Gastrocnemius medialis (tissue), 4 donors: ENCODE measurements at places on chromosomes 13 and 19. TPM values are rescaled to one million over a fixed set of nuclear protein-coding genes. Genes with fewer than 3 reads are reported as not detected.
A peak's percentile ranks its signal among the peaks of the same experiment; 100 is the strongest.

GRCh38 chr19:41935760-41936415, 7.6 kb upstream of the ERFL start:
- H3K4me1 ChIP-seq = no peaks in the 10 kb centered on the region
- H3K27me3 ChIP-seq = peaks cover 70% of the 10 kb centered on the region
- no peak for DNase-seq
- H3K36me3 ChIP-seq = no peaks in the 10 kb centered on the region
- H3K27ac ChIP-seq = no peak overlapping the region

- no peaks in the 10 kb centered on the region for H3K27me3 ChIP-seq
- DNase-seq = no peak
- H3K36me3 ChIP-seq = peaks cover 22% of the 10 kb centered on the region
- no peaks in the 10 kb centered on the region for H3K4me1 ChIP-seq
These were observed 12.3 kb downstream of the KDELR1 start for GRCh38 chr19:48379058-48379457.

- H3K27me3 ChIP-seq = no peaks in the 10 kb centered on the region
- H3K36me3 ChIP-seq = no peaks in the 10 kb centered on the region
- DNase-seq = no peak
- no peak overlapping the region for H3K4me3 ChIP-seq
- no peaks in the 10 kb centered on the region for H3K4me1 ChIP-seq
These were observed 19.2 kb downstream of the LPAR6 start for GRCh38 chr13:48393698-48394085.

ADGRE1 gene
- total RNA-seq = not detected

DNA sequence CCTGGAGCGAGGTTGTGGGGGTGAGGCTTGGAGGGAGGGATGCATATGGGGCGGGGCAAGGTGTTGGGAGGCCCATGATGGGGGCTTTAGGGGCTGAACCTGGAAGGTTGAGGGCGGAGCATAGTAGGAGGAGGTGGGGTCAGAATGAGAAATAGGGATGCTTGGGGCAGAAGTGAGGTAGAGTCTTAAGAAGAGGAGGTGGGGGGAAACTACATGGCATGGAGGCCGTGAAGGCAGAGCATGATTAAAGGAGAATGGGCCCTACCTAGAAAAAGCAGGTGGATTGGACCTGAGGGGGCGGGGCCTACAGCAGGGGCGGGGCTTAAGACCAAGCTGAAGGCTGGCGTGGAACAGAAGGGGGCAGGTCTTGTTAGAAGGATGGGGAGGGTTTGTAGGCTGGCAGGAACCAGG, 799 bp downstream of the NR1H2 start:
- DNase-seq = no peak
- H3K36me3 ChIP-seq = no peaks in the 10 kb centered on the region
- no peaks in the 10 kb centered on the region for H3K27me3 ChIP-seq
- peaks cover 12% of the 10 kb centered on the region for H3K4me1 ChIP-seq
- peak overlapping the region; percentile 99 for H3K27ac ChIP-seq

DNA sequence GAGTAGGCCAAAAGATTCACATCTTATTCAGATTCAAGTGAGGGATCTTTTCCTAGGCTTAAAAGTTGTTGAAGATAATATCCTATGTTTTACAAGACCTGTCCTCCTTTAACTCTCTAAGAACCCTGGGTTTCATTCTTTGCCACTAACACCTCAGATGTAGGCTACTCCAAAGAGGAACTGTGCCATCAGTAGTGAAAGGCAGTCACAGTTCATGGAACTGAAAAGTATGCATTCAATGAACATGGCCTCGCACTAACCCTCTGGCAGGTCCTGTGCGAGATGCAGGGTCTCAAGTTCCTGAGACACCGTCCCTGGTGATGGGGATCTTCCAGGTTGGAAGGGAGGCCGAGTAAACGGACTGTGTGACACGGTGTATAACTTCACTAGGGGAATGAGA, 4.3 kb downstream of the LGALS14 start:
- no peaks in the 10 kb centered on the region for H3K36me3 ChIP-seq
- no peak for DNase-seq
- H3K4me1 ChIP-seq = no peaks in the 10 kb centered on the region
- no peaks in the 10 kb centered on the region for H3K27me3 ChIP-seq
- H3K4me3 ChIP-seq = no peak overlapping the region

DNA sequence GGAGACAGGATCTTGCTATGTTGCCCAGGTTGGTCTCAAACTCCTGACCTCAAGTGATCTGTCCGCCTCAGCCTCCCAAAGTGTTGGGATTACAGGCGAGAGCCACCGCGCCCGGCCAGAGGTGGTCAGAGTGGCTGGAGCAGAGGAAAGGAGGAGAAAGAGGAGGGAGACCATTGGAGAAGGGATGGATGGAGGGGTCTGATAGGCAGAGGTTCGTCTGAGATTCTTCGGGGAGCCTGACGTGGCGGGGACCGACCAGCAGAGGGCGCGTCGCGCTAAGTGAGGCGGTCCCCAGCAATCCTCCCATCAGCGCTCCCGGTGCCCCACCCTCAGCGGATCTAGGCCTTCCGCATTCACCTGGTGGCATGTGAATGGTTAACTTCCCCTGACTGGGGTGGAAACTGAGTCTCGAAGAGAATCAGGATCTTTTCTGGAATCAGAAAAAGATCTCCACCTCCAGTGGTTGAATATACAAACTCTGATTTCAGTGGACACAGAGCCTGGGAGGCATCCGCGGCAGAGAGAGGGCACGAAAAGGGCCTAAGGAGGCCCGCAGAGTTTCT, 8.8 kb downstream of the GTPBP3 start:
- peaks cover 33% of the 10 kb centered on the region for H3K4me1 ChIP-seq
- peak; percentile 59 for DNase-seq
- no peaks in the 10 kb centered on the region for H3K27me3 ChIP-seq
- H3K36me3 ChIP-seq = no peaks in the 10 kb centered on the region
- no peak overlapping the region for H3K4me3 ChIP-seq

DNA sequence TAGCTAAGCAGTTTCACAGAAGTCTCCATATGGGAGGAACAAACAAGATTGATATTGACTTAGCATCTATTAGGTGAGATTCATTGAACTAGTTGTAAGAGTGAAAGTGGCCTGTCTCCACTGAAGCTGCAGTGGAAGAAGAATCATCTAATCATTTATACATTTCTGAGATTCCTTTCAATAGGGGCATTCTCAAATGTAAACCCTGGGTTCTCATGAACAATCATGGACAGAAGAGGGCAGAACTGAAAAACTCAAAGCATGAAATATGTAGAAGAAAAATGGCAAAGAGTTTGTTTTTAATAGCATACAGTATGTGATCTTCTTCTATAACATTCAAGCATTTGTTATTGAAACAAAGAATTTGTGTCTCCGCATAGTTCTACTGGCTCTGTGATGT, 17.6 kb upstream of the POSTN start:
- H3K27ac ChIP-seq = no peak overlapping the region
- no peaks in the 10 kb centered on the region for H3K27me3 ChIP-seq

- no peak for DNase-seq
- no peak overlapping the region for H3K27ac ChIP-seq
- no peaks in the 10 kb centered on the region for H3K27me3 ChIP-seq
- H3K4me3 ChIP-seq = no peak overlapping the region
- no peaks in the 10 kb centered on the region for H3K4me1 ChIP-seq
These were observed 13.1 kb downstream of the DCAF15 start for GRCh38 chr19:13965377-13965896.

ZNF491 gene
- total RNA-seq = 1.2 TPM

DNA sequence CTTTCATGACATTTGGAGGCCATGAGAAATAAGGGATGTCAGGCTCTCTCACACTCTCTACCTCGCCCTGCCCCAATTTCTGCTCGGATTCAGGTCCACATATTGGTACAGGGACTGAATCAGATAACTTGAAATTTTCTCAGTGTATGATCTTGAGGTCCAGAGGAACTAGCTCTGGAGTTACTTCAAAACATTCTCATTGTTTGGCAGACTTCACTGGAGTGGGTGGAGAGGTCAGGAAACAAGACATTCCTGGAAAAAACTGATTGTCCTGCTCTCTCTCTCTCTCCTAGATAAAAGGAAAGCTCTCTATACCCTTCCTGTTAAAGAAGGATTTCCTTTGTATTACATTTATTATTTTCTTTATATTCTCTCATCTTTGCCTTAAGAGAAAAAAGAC, 428.1 kb upstream of the DACH1 start:
- H3K27ac ChIP-seq = no peak overlapping the region
- H3K4me3 ChIP-seq = no peak overlapping the region
- no peak for DNase-seq
- H3K4me1 ChIP-seq = no peaks in the 10 kb centered on the region
- no peaks in the 10 kb centered on the region for H3K27me3 ChIP-seq
- no peaks in the 10 kb centered on the region for H3K36me3 ChIP-seq

DNA sequence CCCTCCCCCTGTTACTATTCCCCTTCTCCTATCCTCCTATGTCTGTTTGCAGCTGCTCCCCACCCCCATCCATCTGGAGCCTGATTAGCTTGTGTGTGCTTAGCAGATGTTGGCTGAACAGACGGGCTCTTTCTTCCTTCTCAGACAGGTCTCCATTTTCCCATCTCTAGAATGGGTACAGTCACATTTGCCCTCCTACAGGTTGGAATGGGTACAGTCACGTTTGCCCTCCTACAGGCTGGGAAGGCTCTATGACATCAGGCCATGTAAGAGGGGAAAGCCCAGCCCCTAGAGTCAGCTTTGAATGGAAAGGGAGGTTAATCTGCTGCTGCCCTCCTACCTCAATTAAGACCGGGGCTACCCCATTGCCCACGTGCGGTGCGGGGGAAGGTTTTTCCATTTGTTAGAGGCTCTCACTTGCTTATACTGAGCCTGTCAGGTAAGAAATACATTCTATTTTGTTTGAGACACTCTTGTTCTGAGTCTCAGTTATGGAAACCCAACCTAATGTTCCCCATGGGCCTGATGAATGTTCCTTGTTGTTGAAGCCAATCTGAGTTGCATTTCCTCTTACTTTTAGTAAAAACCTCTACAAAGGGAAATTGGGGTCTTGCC, 2.2 kb upstream of the CLEC17A start:
- H3K27me3 ChIP-seq = no peaks in the 10 kb centered on the region
- H3K36me3 ChIP-seq = no peaks in the 10 kb centered on the region
- H3K4me1 ChIP-seq = no peaks in the 10 kb centered on the region
- H3K4me3 ChIP-seq = no peak overlapping the region
- H3K27ac ChIP-seq = no peak overlapping the region

ELANE gene
- 0.46 TPM for total RNA-seq
